NCI-H1417 (cell line): ENCODE measurements at places on chromosomes 1 and 21.
A peak's percentile ranks its signal among the peaks of the same experiment; 100 is the strongest.

DNA sequence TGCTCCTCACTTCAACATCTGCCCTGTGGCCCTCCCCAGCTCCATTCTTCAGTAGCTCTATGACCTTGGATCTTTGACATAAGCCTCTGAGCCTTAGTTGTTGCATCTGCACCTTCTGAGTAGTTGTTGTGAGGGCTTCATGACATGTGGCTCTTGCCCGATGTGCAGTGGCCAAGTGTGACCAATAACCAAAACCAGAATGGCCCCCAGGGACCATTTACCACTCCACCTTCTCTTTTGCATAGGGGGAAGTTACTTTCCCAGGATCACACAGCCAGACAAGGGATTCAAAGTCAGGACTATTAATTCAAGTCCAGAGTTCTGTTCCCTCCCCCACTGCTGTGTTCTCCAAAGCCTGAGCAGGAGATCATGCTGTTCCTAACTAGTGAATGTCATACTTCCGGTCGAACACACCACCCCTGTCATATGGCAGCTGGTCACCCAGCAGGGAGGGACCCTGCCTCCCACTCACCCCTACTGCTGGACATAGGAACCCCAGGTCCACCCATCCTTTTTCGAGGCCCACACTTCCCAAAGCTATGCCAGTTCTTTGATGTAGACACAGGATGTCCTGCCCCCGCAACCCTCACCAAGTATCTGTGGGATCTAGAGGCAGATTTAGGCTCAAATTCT lies 4.0 kb downstream of the FGR start:
- DNase-seq: no peak

DNA sequence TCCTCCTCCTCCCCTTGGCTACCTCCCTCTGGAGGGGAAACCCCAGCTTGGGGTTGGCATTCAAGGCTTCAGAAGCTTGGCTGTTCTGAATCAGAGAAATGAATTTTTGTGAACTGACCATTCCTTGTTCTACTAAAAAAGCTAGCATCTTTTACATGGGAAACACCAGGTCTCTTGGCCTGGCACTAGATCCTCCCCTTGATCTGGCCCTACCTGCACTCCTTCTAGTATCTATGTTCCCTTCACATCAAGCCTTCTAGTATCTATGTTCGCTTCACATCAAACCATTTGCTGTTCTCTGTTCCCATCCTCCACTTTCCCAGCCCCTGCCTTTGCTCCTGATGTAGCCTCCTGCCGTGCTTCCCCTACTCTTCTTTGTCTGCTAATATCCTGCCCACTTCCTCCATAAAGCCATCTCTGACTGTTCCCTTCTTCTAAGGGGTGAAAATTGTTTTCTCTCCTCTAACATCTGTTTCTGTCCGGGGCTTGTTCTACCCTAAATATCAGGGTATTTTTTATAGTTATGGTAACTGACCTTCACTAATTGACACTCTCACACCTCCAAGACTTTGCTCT lies 25.8 kb downstream of the FAM151A start:
- no peak for DNase-seq

DNA sequence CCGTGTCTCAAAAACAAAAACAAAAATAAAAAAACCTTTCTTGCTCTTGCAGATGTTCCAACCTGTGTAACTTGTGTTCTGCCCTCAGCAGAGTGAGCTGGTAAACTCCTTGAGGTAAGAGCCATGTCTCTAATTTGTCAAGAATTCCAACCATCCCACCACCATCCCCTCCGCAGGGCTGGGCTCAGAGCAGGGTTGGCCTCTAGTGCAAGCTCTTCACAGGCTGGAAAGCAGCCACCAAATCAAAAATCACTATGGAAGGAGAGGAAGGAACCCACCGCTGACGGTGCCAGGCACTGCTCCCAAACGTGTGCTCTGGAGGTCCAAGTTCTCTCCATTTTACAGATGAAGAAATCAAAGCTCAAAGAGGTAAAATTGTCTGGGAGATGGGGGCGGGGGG lies 9.4 kb downstream of the PLEKHA6 start:
- no peak for DNase-seq

GRCh38 chr1:107954719-107955415 lies 10.1 kb downstream of the VAV3 start:
- DNase-seq: no peak

GRCh38 chr1:169109561-169110134 lies 3.2 kb downstream of the ATP1B1 start:
- peak; percentile 40 for DNase-seq

- DNase-seq: peak; percentile 15
Measured at GRCh38 chr21:38702196-38702595, 103.5 kb upstream of the ETS2 start.

DNA sequence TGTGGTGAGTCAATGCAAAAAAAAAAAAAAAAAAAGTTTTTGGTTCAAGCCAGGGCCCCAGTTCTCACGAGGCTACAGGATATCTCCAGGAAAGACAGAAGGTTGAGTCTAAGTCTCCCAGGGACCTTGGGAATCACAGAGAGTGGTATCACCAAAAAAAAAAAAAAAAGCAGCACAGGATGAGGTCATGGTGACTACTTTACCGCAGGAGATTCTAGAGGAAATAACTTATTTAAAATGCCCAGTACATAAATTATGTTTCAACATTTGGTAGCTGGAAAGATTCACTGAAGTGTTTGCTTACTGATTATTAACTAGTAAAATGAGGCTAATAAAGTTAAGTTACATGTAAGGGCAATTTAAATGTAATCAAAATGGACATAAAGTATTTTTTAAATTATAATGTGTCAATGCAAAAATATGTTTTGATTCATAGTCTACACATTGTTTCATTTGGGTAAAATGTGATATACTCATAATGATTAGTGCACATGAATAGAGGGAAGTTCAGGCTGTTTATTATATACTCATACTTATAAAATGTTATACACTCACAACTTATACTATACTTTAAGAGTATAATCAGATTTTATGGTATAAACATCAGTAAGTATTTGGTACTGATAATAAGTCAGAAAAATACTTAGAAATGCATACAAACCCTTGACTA lies 84.1 kb downstream of the PLPPR5 start:
- DNase-seq: no peak

GRCh38 chr1:48523558-48523957 lies 51.6 kb upstream of the SPATA6 start:
- DNase-seq: peak; percentile 17

DNA sequence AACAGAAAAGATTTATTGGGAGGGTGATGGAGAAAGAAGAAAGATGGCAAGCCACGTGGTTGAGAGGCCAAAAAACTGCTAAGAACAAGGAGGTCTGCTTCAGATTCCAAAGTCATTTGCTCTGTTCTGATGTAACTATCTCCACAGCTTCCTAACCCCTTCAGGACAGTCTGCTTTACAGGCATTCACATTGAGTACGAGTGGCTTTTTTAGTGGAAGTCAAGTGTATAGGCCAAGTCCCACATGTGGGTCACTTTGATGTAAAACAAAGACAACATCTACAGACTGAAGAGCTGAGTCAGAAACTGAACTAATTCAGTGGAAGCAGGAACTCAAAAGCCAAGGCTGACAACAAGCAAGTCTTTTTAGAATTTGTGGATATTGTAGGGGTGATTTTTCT lies 128.7 kb upstream of the F3 start:
- DNase-seq: no peak

DNA sequence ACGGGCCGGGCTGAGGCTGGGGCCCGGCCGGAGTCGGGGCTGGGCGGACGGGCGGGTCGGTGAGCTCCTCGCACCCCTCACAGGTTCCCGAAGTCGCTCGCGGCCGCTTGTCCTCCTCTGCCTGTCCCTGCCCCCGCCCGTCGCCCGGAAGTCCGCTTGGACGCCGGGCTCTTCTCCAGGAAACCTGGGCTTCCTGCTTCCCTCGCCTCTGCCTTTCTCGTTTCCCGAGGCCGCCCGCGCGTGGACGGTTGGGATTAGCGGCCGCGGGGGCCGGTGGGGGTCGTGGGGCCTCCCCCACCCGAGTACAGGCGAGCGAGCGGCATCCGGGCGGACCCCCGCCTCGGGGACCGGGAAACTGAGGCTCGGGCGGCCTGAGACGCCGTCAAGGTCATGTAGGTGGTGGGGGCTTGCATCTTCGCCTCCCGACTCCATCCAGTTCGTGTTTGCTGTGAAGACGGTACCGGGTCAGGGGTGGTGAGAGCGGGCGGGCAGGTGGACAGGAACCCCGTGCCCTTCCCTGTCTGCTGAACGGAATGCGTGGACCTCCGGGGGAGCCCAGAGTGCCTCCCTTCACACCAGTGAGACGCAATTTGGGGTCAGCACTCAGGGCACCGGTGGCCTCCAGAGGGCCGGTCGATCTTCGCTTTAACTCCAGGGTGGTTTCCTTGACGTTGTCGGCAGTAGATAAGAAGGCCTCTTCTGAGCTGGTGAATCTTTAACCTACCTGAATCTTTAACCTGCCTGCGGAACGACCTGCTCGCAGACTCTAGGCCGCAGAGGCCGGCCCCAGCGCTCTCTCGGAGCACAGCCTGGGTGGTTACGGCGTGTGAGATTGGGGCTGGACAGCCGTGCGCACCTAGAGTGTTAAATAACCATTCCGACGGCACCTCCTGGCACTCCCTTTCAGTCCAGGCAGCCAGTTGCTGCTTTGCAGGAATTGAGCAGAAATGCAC lies 686 bp downstream of the ARF1 start:
- peak; percentile 60 for DNase-seq

GRCh38 chr1:208888376-208888775 lies 644.2 kb upstream of the PLXNA2 start:
- DNase-seq: no peak
